ENCODE measurements at places on chromosomes 6 and 20. TPM values are rescaled to one million over a fixed set of nuclear protein-coding genes. Genes with fewer than 3 reads are reported as not detected.
A peak's percentile ranks its signal among the peaks of the same experiment; 100 is the strongest.

GRCh38 chr20:24560571-24561491 is 91.4 kb downstream of the SYNDIG1 start:
- no peaks in the 10 kb centered on the region for H3K27me3 ChIP-seq
- no peaks in the 10 kb centered on the region for H3K4me1 ChIP-seq
- no peak overlapping the region for H3K4me3 ChIP-seq
- H3K27ac ChIP-seq: no peak overlapping the region

DNA sequence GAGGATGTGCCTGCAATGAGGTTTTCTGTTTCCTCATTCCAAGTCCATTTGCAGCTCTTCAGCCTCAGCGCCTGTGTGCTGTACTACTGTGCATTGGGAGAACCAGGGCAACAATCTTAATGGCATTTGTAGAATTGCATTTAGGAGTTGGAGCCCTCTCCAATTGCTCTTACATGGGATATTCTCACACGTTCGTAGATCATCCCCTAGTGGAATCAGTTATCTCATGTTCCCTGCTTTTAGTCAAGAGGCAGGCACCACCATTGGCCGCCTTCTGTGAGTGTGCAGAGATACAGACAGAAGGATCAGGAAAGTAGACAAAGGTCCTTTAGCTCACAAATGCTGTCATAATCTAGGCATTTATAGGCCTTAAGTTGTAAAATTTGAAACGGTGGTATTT is 84.2 kb upstream of the RGS17 start:
- no peaks in the 10 kb centered on the region for H3K4me1 ChIP-seq
- no peaks in the 10 kb centered on the region for H3K36me3 ChIP-seq

- H3K4me1 ChIP-seq: no peaks in the 10 kb centered on the region
- H3K4me3 ChIP-seq: no peak overlapping the region
- H3K27me3 ChIP-seq: no peaks in the 10 kb centered on the region
These were observed 126.4 kb upstream of the MAFB start for GRCh38 chr20:40815156-40816038.

LINC00237 gene
- not detected for total RNA-seq

DNA sequence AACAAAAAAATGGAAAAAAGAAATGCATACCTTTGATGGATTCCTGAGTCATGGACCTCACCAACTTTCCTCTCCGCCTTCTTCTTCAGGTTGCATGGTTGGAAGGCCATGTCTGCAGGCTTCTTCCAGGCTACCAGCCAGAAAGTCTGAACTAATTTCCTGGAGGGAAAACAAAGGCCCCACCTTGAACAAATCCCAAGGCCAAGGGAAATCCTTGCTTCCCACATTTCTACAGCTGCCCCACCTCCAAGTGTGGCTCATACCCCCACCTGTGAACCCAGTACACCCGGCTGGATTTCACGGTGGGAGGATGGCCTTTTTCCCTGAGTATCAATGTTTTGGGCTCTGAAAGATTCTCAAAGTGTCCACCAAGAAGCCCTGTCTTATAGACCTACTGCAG is 22.4 kb downstream of the IL17A start:
- H3K36me3 ChIP-seq: no peaks in the 10 kb centered on the region
- H3K27ac ChIP-seq: no peak overlapping the region
- peak; percentile 15 for DNase-seq
- no peaks in the 10 kb centered on the region for H3K4me1 ChIP-seq
- no peak overlapping the region for H3K4me3 ChIP-seq

DNA sequence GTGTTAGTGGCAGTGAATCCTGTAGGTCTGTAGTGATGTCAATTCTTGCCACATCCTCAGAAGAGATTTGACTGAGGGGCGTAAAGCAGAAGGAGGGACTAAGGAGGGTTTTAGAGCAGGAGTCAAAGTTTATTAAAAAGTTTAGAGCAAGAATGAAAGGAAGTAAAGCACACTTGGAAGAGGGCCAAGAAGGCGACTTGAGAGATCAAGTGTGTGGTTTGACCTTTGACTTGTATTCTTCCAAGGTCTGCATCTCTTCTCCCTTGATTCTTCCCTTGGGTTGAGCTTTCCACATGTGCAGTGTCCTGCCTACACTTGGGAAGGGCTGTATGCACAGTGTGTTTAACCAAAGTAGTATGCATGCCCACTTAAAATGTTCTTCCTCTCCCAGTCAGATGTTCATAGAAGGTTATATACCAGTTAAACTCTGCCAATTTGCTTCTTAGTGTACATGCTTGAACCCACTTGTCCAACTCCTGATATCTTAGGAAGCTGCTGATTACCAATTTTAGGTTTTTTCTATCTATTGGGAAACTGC is 627.6 kb downstream of the MMUT start:
- no peaks in the 10 kb centered on the region for H3K36me3 ChIP-seq
- no peaks in the 10 kb centered on the region for H3K4me1 ChIP-seq
- no peak overlapping the region for H3K27ac ChIP-seq
- no peak overlapping the region for H3K4me3 ChIP-seq
- DNase-seq: no peak

DNA sequence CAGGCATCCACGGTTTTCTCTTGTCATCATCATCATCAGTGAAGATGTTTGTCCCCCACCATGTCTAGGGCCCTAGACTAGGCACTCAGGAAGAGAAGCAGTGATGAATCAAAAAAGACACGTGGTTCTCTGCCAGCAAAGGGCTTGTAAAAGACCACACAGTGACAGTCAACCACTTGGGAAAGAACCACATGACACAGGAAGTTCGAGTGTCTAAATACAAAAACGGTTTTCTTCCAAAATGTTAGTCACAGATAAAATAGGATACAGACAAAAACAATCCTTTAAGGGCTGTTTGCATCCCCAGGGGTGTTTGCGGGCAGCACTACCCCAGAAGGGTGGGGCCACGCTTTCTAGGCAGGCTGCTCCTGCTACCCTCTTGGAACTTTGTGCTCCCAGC is 356.8 kb upstream of the AGPAT4 start:
- H3K36me3 ChIP-seq: no peaks in the 10 kb centered on the region
- no peak overlapping the region for H3K4me3 ChIP-seq
- H3K4me1 ChIP-seq: no peaks in the 10 kb centered on the region

- H3K4me1 ChIP-seq: peaks cover 15% of the 10 kb centered on the region
- peak overlapping the region; percentile 46 for H3K4me3 ChIP-seq
- peak overlapping the region; percentile 83 for H3K27ac ChIP-seq
- no peaks in the 10 kb centered on the region for H3K27me3 ChIP-seq
These were observed 723 bp upstream of the ZNF451 start for GRCh38 chr6:57089265-57089664.

GRCh38 chr20:41830702-41831101 is 212.5 kb upstream of the CHD6 start:
- no peaks in the 10 kb centered on the region for H3K36me3 ChIP-seq
- DNase-seq: no peak
- H3K27ac ChIP-seq: no peak overlapping the region
- H3K4me3 ChIP-seq: no peak overlapping the region
- H3K27me3 ChIP-seq: no peaks in the 10 kb centered on the region

DNA sequence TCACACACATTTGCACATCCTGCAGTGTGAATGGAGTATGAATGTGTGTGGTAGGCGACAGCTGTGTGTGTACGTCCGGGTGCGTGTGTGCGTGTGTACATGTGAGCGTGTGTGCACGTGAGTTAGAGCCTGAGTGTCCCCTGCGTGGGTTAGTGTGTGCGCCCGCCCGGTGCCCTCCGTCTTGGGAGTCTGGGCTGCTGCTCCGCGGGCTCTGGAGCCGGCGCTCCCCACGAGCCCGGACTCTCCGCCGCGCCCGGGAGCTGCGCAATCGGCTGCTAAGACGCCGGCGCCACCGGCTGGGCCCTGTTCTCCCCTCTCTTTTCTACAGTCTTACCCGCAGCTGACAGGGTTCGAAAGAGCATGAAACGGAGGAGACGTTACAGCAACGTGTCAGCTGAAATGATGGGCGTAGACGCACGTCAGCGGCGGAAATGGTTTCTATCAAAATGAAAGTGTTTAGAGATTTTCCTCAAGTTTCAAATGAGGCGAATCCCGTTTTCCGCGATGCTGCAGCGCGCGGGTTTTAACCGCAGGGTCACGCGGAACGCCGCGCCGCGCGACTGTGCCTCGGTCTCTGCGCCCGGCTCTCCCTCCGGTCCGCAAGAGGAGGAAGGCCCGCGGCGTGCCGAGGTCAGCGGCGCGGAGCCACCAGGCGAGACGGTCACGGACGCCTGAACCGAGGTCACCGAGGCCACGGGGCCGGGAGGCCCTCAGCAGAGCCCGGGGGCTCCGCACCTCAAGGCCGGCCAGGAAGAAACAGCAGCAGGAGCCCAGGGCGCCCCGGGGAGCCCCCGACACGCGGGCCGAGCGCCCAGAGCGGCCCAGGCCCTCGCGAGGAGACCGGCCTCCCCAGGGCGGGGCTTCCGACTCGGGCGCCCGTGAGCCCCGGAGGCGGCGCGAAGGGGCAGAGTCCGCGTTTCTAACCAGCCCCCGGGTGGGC is 95.3 kb upstream of the BHLHE23 start:
- H3K27ac ChIP-seq: peak overlapping the region; percentile 76
- H3K36me3 ChIP-seq: no peaks in the 10 kb centered on the region
- peak; percentile 28 for DNase-seq
- H3K27me3 ChIP-seq: no peaks in the 10 kb centered on the region

LKAAEAR1 gene
- total RNA-seq: not detected

DNA sequence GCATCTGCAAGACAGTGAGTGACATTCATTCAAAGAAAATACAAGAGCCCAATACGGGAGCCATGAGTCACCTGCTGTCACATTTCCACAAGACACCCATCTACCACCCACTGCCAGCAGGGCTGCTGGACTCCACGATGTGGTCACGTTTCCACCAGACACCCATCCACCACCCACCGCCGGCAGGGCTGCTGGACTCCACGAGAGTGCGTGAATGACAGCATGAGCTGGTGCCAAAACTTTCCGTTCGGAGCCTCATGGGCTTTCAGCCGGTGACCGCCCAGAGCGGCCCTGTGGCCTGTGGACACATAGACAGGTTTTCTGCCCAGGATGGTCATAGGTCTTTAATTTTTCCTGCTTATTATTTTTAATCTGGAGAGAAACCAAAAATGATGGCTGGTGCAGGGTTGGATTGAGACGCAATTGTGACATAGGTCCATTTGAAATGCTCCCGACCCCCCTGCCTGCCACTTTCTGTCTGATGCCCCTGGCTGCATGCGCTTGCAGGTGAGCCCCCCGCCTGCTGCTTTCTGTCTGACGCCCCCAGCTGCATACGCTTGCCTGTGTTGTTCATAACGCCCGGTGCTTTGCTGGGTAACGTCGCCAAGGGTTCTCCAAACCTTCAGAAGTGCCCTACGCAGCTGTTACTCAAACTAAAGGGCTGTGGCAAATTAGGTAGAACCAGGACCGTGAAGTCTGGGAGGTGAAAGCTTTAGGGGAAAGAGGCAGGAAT is 59.1 kb upstream of the SMOC2 start:
- no peak for DNase-seq
- H3K4me3 ChIP-seq: no peak overlapping the region
- no peaks in the 10 kb centered on the region for H3K36me3 ChIP-seq
- no peaks in the 10 kb centered on the region for H3K4me1 ChIP-seq
- no peaks in the 10 kb centered on the region for H3K27me3 ChIP-seq

GRCh38 chr6:167892835-167893815 is 66.4 kb downstream of the AFDN start:
- DNase-seq: no peak
- no peaks in the 10 kb centered on the region for H3K27me3 ChIP-seq
- H3K4me3 ChIP-seq: no peak overlapping the region
- no peaks in the 10 kb centered on the region for H3K36me3 ChIP-seq
- no peaks in the 10 kb centered on the region for H3K4me1 ChIP-seq

F13A1 gene
- total RNA-seq: 58.8 TPM

DNA sequence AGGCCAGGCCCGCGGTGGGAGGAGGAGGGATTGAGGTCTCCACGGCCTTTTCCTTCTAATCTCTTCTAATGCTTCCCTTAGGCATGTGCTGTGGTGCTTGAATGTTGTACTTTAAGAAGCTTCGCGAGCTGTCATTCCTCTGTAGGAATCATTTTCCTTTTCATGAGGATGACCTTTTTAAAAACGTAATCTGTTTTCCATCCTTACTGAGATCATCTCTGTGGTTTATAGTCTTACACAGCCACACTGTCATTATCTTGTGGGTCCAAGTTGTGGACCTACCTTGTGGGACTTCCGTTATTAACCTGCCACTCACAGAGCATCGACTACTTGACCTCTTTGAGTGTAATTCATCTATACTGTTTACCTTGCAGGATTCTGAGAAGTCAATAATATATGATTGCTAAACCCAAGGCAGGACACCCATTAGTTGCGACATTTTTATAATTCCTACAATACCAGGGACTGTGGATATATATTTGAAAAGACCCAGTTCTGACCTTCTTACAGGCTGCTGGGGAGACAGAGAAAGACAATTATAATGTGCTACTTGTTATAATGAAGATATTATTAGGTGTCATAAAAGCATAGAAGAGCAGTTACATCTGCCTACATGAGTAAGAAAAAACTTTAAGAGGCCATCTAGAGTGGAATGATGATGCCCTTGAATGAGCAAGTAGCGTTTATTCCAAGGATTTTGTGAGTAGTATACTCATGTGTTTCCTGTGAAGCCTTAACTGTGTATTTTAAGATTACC is 842 bp downstream of the SLC25A27 start:
- no peaks in the 10 kb centered on the region for H3K36me3 ChIP-seq
- H3K4me1 ChIP-seq: no peaks in the 10 kb centered on the region
- peak overlapping the region; percentile 93 for H3K27ac ChIP-seq
- peak overlapping the region; percentile 71 for H3K4me3 ChIP-seq
- no peaks in the 10 kb centered on the region for H3K27me3 ChIP-seq

CST5 gene
- not detected for total RNA-seq

SLC16A10 gene
- total RNA-seq: not detected

- H3K36me3 ChIP-seq: no peaks in the 10 kb centered on the region
- H3K4me3 ChIP-seq: no peak overlapping the region
- no peak for DNase-seq
- H3K4me1 ChIP-seq: no peaks in the 10 kb centered on the region
These were observed 419.2 kb downstream of the EPM2A start for GRCh38 chr6:145315982-145316600.

GRCh38 chr6:6600875-6601274 is 12.4 kb downstream of the LY86 start:
- H3K36me3 ChIP-seq: no peaks in the 10 kb centered on the region
- no peaks in the 10 kb centered on the region for H3K4me1 ChIP-seq
- no peak overlapping the region for H3K4me3 ChIP-seq
- H3K27ac ChIP-seq: no peak overlapping the region

GRCh38 chr6:138162955-138163575 is 1.3 kb downstream of the ARFGEF3 start:
- no peaks in the 10 kb centered on the region for H3K4me1 ChIP-seq
- no peaks in the 10 kb centered on the region for H3K27me3 ChIP-seq
- DNase-seq: no peak
- H3K36me3 ChIP-seq: no peaks in the 10 kb centered on the region

DNA sequence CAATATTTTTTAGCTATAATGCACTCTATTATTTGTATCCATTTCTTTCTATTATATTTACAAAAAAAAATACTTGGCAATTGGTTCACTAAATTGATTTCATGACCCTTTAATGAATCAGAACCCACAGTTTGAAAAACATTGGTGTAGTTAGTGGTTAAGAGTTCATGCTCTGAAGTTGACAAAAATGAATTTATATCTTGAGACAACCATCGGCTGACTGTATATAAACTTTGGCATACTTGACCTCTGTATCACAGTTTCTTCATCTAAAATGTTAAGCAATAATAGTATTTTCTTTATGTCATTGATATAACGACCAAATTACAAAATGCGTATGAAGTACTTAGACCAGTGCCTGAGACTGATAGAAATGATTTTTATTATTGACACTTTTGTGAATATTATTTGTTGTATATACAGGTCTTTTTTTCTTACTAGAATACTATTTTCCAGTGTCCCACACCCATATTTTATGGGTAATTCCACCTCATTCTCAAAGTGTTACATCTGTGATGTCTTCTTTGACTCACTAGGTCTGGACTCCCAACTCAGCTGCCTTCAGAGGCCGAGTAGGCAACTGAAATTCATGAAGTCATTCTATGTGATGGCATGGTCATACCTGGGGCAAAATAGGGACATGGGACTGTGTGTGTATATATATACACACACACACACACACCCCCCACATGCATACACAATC is 459.2 kb downstream of the RFPL4B start:
- no peaks in the 10 kb centered on the region for H3K4me1 ChIP-seq
- H3K27me3 ChIP-seq: no peaks in the 10 kb centered on the region
- H3K36me3 ChIP-seq: no peaks in the 10 kb centered on the region
- H3K4me3 ChIP-seq: no peak overlapping the region
- no peak overlapping the region for H3K27ac ChIP-seq
